Activated naive CD8-positive, alpha-beta T cell treated with anti-CD3 and anti-CD28 coated beads for 36 hours (primary cell): ENCODE measurements at places on chromosomes 2 and 18. TPM values are rescaled to one million over a fixed set of nuclear protein-coding genes. Genes with fewer than 3 reads are reported as not detected.

DNA sequence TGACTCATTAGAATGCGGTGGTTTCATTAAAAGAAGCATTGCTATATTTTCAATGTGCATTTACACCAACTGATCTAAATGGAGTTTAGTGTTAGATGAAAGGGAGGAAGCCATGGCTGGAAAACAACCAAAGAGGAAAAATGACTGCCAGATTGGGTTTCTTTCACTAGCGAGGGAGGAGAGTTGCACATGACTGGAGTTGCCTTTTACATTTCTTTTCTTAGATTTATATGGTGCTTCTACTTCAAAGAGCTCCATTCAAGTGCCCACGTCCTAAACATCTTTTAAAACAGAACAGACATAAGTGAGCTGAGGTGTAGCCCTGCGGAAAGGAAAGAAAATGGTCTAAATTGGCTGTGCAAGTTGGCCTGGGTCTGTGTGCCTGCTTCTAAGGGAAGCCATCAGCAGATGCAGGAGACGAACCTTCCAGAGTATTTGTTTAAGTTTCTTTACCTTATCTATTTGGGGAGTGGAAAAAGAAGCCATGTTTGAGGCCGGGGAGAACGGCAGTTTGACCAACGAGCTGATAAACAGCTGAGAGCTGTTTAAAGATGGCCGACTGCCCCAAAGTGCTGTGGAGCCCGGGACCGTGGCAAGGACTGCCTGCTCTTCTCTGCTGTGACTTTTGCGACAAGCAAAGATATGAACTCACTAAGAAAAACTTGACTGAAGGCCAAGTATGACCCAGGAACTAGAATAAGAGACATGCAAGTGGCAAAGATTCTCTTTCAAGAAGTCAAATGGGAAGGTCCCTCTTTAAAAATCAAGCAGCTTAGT is 327.0 kb downstream of the ZNF516 start:
- DNase-seq: no peak

- no peak for DNase-seq
These were observed 245.4 kb downstream of the CDH2 start for GRCh38 chr18:27931535-27931934.

DNA sequence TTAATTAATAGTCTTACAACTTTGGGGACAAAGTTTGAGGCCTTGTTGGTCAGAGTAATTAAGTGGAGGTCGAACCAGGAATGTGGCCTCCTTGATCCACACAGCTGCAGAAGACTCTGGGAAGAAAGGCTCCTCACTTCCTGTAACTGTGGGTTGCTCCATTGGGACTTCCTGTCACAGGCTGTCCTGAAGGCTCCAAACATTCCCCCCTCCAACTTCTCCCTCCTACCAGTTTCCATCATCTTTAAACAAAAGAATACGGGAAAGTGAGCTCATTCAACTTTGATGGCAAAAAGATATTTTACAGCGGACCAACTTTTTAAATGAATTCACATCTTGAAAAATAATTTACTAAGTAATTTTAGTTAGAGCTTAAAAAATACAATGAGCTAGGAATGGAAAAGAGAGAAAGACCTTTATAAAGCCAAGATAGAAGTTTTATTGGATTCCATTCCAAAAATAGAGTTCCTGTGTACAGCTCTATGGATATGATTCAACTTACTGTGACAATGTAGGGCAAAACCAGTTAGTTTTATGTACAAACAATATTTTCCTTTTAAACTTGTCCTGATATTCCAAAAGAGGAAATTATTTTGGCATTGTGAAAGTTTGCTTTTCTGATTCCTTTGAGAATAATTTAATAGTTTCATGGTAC is 212.0 kb upstream of the NABP1 start:
- DNase-seq: no peak

PDCD1 gene
- total RNA-seq: 24.3 TPM

DNA sequence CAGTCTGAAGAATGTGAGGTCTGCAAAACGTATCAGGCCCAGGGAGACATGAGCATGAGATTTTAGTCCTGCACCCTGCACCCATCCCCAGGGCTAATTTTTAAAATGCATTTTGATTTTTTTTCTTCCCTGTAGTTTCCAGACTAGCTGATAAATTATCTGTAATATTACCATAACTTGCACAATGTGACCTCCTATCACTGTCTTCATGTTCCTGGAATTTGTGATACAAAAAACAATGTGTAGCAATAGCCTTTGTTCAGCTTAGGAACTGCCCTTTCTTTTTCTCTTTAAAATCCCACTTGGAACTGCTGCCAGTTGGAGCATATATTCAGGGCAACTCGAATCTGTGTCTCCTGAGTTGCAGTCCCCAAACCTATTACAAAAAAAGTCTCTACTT is 222.8 kb upstream of the HS6ST1 start:
- no peak for DNase-seq
